ENCODE measurements at places on chromosomes 6 and 20.

DNA sequence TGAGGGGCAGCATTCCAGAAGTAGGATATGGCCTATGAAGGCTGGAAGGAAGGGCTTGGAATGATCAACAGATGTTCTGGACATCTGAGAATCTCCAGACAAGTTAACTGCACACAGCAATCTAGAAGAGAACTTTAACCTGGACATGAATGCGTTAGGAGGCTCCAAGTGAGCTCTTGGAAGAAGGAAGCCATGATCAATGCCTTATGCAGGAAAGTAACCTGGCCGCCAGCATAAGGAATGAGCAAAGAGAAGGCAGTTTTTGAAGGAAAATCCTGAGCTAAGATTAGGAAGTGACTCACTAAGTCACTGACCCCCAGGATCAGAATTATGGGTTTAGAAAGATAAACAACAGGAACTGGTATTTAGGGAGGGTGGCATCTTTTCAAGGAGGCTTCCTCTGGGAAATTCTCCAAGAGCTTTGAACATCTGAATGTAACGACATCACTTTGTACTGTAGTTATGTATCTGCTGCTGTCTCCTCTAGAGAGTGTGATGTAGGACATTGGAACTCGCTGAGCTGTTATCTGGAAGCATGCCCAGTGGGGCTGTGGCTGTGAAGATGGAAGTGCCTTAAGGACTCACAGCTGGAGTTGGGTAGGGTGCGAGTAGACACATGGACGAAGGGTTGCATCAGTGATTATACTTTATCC lies 236.8 kb downstream of the PACRG start:
- no peak for DNase-seq

- DNase-seq = no peak
Observed at GRCh38 chr20:63863021-63863797, 1.9 kb upstream of the TPD52L2 start.

DNA sequence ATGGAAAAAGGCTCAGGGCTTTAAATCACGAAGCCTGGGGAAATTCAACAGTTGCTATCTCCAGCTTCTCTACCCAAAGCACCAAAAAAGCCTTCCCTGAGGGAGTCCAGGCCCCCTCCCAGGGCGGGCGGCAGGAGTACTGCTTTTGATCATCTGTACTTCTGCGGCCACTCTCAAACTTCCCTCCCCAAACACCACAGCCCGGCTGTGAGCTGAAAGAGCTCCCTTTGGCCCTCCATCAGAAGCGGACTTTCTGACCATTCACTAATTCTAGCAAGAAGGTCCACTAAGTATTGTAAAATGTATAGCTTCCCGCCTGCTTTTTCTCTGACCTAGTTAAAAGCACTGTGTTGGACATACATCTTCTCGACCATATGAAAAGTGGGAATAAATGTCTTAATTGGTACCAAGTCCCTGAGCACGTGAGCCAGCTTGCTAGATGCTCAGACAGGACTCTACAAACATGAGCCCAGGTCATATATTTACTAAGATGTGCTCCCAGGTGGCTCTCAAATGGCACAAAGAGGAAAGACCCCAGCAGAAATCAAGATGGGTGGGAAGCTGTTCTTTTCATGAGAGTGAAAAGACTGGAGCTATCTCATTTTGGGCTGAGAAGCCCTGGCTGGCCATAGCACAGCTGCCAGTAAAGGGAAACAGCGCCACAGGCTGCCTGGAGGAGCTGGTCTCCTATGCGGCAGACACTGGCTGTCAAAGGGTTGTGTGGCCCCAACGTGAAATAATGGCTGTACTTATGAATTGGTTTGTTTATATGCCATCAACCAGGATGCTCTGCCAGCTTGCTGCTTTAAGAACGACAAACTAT lies 58.6 kb downstream of the GFOD1 start:
- no peak for DNase-seq

- DNase-seq = no peak
Observed at GRCh38 chr20:26207237-26207966, 510.7 kb upstream of the ZNF337 start.

GRCh38 chr6:156589281-156589680 lies 187.9 kb upstream of the ARID1B start:
- no peak for DNase-seq

Measured in renal pelvis (tissue), 12 donors.